CD4-positive, alpha-beta T cell treated with Interleukin-17A for 4 hours (primary cell): ENCODE measurements at places on chromosomes 1 and 21.
A peak's percentile ranks its signal among the peaks of the same experiment; 100 is the strongest.

DNA sequence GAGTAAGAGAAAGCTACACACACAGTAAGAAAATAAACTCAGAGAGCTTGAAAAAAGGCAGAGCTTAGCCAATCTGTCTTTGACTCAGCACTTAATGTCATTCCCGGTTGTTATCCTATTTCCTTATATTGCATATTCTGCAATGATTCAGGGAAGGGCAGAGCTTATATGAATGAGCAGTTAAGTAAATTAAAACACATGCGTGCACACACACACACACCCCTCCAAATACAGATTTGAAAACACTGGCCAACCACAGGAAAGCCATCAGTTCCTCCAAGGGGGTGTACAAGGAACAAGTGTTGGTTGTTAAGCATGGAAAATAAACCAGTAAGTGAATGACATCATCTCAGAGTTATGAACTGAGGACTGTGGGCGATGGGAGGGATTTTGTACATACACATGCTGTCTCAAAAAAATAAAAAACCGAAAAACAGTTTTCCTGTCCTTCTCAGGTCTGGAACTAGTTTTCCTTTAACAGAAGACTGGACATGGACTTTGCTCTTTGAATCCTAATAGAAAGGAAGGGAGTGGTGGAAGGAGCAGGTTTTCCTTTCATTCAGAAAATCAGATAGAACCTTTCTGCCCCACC, 1.0 kb downstream of the IQGAP3 start:
- DNase-seq: no peak

DNA sequence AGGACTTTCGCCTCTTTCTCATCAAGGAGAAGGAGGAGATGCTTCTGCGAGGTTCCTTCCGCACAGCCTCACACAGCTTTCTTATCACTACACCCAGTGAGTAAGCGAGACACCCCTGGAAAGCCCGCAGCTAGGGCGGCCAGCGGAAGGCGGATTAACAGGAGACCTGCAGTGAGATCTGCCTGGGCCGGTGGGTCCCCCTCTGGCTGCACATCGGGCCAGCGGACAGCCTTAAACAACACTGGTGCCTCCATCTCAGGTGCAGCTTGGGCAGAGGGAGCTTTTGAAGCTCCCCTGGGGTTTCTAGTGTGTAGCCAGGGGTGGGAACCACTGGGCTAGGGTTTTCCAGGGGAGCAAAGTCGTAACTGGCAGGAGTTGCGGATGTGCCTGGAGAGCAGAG, 17.5 kb upstream of the MTARC1 start:
- no peak for DNase-seq

DNA sequence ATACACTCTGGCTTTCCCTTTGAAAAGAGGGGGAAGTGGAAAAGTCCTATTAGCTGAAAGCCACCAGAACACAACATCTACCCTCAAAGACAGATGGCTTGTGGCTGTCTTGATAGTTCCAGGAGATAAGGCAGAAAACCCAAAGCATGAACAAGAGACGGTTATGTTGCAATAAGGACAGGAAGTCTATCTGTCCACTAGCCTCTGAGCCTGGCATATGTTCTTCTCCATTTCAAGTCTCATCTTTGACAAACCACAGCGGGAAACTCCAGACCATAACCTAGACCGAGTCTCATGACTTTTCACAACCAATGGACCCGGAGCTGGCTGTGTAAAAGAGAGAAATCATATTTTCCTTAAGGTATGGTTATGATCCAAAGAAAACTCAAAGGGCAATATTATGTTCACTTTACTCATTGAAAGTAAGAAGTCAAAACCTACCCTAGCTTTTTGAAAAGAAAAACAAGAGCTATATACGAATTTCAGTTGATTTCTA, 33.8 kb downstream of the DUSP10 start:
- DNase-seq: peak; percentile 18

GRCh38 chr1:14634486-14634885, 36.0 kb downstream of the KAZN start:
- no peak for DNase-seq

- DNase-seq: no peak
Measured at GRCh38 chr1:60273185-60273584, 199.6 kb upstream of the C1orf87 start.

DNA sequence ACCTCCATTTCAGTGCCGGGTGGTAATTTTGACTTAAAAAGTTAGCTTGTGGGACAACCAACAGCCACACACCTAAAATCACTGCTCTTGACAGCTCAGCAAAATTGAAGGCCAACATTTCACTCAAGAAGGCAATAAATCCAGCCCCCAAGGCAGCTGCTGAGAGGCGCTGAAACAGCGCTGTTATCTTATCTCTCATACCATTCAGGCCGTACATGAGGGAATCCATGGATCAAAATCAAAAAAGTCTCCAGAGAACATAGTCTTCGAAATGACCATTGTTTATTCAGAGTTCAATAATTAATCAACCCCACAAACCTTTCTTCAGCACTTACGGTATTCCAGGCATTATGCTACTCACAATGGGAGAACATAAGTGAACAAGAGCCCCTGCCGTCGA, 38.5 kb downstream of the ZBTB18 start:
- DNase-seq: no peak

GRCh38 chr1:55088413-55088812, 49.1 kb downstream of the PCSK9 start:
- no peak for DNase-seq

- no peak for DNase-seq
Measured at GRCh38 chr1:21861602-21862429, 49.8 kb downstream of the LDLRAD2 start.

DNA sequence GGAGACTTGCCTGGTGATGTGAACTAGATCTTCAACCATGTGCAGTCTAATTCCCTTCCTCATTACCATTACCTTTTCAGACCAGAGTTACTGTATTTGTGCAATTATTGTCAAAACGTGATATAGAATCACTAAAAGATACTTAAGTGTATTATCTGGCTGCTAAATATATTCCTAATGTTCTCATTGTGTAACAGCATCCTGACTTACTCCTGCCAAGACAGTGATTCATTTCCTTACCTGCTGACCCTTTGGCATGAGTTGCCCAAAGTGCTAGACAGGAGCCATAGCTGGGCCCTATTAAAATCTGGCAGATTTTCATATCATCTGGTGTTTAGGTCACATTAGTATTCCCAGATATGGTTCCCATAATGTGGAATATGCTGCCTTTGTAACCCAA, 598.3 kb upstream of the CAMK1G start:
- no peak for DNase-seq
